ENCODE measurements at places on chromosomes 1 and 21.

GRCh38 chr21:16124378-16125138 lies 394.8 kb downstream of the USP25 start:
- no peak for DNase-seq

DNA sequence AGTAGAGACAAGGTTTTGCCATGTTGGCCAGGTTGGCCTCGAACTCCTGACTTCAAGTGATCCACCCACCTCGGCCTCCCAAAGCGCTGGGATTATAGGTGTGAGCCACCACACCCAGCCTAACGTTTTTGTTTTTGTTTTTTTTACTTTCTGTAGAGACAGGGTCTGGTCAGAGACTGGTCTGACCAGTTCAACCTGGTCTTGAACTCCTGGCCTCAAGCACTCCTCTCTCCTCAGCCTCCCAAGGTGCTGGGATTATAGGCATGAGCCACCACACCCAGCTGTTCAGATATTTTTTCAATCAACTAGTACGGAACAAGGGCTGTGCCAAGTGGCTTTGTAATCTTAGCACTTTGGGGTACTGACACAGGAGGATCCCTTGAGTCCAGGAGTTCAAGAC lies 209.5 kb downstream of the RERE start:
- DNase-seq = no peak

GRCh38 chr1:53377438-53377841 lies 49.6 kb upstream of the LRP8 start:
- DNase-seq = no peak

GRCh38 chr1:28737307-28738132 lies 780 bp downstream of the YTHDF2 start:
- DNase-seq = peak; percentile 61

GRCh38 chr21:43622796-43623195 lies 36.5 kb downstream of the HSF2BP start:
- DNase-seq = no peak

- no peak for DNase-seq
Observed at GRCh38 chr1:53349968-53350852, 22.3 kb upstream of the LRP8 start.

- DNase-seq = no peak
Observed at GRCh38 chr1:43582162-43582566, 51.5 kb downstream of the PTPRF start.

- no peak for DNase-seq
Observed at GRCh38 chr1:101645810-101646209, 350.9 kb downstream of the OLFM3 start.

DNA sequence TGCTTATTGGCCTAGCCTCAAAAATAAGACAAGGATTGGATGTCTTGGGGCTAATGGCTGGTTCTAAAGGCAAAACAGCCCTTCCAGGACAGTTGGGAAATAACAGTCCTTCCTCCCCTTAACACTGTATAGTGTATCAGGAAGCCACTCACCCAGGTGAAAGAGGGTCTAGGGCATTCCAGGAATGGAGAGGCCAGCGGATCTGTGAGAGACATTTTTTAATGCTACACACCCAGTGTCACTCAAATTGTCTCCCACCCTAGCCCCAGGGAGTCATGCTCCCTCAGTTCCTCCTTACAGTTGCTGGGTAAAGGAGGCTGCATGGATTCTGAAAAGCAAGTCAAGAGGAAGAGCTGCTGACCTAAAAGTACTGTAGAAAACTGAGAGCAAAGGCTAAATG lies 24.1 kb upstream of the EXO1 start:
- DNase-seq = no peak

DNA sequence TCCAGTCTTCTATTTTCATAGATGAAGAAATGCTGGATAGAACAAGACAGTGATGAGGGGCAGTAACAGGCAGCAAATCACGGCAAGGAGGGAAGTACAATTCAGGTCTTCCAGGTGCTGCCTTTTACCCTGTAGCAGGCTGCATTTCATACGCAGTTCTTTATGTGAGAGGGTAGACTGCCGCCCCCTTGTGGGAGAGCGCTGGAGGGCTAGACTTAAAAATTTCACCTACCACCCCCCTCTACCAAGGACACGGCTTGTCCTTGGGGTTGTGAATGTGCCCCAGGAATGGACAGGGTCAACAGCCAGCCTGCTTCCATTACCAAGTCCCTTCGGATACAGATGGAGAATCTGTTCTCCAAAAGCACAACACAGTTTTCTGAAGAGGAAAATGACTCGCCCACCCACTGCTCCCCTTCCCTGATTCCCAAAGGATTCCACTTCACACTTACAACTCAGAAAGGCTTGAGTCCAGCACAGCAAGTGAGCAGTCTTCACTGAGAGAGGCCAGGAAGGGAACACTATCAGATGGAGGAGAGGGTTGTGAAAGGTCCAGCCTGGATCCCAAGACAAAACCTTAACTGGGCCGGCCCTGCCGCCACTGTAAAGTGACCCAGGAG lies 7.4 kb downstream of the WDR77 start:
- DNase-seq = peak; percentile 58

- peak; percentile 61 for DNase-seq
Observed at GRCh38 chr1:6634371-6635052, 9.8 kb downstream of the THAP3 start.

DNA sequence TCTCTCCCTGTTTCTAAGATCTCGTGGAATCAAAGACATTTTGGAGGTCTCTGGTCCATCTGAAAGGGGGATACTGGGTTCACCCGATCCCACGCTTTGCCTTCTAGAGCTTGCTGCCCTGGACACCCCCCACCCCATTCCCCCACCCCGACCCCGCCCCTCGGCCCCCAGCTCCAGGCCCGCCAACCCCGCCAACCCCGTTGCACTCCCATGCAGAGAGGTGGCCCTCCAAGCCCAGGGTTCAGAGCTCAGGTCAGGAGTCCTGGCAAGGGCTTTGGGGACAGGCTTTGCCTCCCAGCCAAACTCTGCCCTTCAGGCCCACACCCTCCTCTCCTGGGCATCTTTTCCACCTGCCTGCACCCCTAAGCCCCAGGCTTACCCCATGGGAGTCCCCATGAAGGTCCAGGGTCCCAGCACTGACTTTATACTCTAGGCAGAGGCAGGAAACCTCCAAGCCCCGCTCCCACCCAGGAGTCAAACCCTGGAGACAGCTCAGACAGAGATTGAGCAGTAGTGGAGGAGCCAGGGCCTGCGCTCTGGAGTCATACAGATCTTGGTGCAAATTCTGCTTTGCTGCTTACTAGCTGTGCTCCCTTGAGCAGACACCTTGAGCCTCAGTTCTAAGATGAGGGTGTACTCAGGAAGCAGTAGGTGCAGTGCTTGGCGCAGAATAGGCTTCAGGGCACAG lies 155.9 kb downstream of the FOXD2 start:
- DNase-seq = no peak

GRCh38 chr21:38349111-38349746 lies 92.4 kb downstream of the KCNJ15 start:
- no peak for DNase-seq

DNA sequence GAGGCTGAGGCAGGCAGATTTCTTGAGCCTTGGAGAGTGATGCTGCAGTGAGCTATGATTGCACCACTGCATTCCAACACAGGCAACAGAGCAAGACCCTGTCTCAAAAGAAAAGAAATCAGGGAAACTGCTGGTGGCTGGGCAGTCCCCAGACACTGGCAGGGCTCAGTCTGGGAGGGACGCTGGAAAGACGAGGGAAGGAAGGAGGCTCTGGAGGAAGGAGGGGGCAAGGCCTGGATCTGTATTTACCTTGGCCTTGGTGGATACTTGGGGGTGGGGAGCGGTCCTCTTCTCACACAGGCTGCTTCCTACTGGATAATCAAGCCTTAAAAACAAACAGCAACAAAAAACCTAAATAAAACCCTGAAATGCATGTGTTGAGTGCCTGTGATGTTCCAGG lies 24.4 kb downstream of the KCNQ4 start:
- DNase-seq = no peak

- no peak for DNase-seq
Observed at GRCh38 chr21:32918478-32919120, 107.1 kb upstream of the OLIG2 start.

GRCh38 chr1:65872301-65872700 lies 79.6 kb downstream of the PDE4B start:
- DNase-seq = no peak

DNA sequence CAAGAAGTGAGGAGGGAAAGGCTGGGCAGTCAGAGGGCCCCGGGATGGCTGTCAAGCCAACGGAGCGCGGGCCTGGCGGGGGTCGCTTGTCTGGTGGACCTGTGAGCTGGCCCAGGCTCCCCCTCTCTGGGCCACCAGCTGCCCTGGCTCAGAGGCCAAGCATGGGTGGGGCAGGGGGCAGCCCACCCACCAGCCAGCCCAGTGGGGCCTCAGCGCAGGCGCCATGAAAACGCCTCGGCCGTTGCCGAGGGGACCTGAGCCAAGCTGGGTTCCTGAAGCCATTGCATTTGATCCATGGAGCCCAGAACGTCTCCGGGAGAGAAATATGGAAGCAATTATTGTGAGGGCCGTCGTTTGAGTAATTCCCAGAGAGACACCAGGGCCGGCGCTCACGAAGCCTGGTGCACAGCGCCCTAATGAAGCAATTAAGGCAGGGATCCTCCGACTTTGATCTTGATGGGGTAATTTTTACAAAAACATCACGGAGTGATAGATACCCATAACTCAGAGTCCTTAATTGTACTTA lies 90.5 kb upstream of the TTC34 start:
- DNase-seq = peak; percentile 18

GRCh38 chr1:98051065-98051675 lies 130.3 kb upstream of the DPYD start:
- peak; percentile 80 for DNase-seq

- no peak for DNase-seq
Observed at GRCh38 chr1:43874716-43875115, 58.9 kb upstream of the ARTN start.

GRCh38 chr1:25503551-25504426 lies 39.6 kb upstream of the LDLRAP1 start:
- peak; percentile 50 for DNase-seq

DNA sequence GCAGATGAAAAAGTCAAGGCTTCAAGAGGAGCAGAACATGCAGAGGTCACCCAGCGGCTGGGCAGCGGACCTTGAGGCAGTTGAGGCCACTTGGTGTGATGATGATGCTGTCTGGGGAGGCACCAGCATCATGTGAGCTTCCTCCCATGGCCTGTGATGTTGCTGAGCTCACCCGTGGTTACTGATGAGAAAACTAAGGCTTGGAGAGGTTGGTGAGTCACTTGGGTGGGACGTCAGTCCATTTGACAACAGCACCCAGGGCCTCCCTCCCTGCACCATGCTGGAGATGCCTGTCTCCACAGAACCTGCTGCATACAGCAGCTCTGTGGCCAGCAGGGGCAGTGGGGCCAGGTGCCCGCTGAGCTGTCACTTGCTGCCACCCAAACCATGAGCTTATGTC lies 146.8 kb downstream of the NPHP4 start:
- DNase-seq = no peak
